Activated T-helper 17 cell treated with anti-CD3 and anti-CD28 coated beads, Interleukin-2, amount 50 U/mL, for 72 hours (primary cell): ENCODE measurements at places on chromosomes 3 and 15. TPM values are rescaled to one million over a fixed set of nuclear protein-coding genes. Genes with fewer than 3 reads are reported as not detected.
A peak's percentile ranks its signal among the peaks of the same experiment; 100 is the strongest.

DNA sequence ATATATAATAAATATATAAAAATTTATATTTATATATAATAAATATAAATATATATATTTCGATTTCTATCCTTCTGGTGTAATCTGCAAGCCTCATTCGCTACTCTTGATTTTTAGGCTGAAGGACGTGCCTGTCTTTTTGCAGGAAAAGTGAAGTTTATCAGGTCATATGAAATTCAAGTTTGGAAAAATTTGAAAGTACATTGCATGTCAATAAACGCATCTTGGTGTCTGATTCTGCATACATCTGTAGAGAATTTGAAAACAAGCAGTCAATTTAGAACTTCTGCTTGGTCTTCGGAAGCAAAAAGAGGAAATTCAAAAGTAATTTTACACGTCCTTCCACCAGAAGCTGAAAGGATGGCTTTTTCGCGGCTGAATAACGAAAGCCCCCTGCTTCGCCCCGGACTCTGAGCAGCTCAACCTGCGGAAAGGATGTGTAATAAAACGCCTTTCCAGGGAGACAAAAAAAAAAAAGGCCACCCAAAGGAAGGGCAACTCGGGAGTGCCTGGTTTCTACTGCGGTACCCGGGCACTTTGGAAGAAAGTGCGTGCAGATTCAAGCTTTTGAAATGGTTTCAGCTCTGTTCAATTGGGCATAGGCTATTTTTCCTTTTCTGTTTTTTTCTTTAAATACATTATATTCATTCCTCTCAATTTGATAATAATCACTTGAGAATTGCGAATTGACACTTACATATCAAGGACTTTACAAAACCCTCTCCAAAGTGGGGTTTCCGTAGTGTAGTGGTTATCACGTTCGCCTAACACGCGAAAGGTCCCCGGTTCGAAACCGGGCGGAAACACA, 1.5 kb upstream of the MYNN start:
- peak; percentile 25 for ATAC-seq
- peak overlapping the region; percentile 94 for H3K4me3 ChIP-seq
- peaks cover 53% of the 10 kb centered on the region for H3K36me3 ChIP-seq
- H3K27ac ChIP-seq, result peak overlapping the region; percentile 98
- H3K4me1 ChIP-seq, result peaks cover 10% of the 10 kb centered on the region

CCR8 gene
- total RNA-seq, result 10.2 TPM

GRCh38 chr3:25885544-25885943, 95.7 kb downstream of the OXSM start:
- H3K36me3 ChIP-seq, result no peaks in the 10 kb centered on the region
- H3K27me3 ChIP-seq, result peaks cover 8% of the 10 kb centered on the region
- H3K4me1 ChIP-seq, result no peaks in the 10 kb centered on the region
- no peak for ATAC-seq
- H3K27ac ChIP-seq, result no peak overlapping the region
- H3K4me3 ChIP-seq, result no peak overlapping the region

- peak; percentile 76 for ATAC-seq
- H3K27ac ChIP-seq, result peak within 1 kb of the TSS; percentile 95
- peak within 1 kb of the TSS; percentile 79 for H3K4me3 ChIP-seq
Measured at GRCh38 chr3:38039101-38039898, at the start of gene DLEC1. Gene DLEC1, plus strand, starts transcription at chr3:38039208. Its CDS starts 18 bp downstream, at chr3:38039226.

- no peak overlapping the region for H3K27ac ChIP-seq
- H3K27me3 ChIP-seq, result peaks cover 27% of the 10 kb centered on the region
- ATAC-seq, result no peak
- no peak overlapping the region for H3K4me3 ChIP-seq
Measured at GRCh38 chr3:120853416-120853815, 54.6 kb upstream of the STXBP5L start.

AHSG gene
- not detected for total RNA-seq

NLGN1 gene
- total RNA-seq, result not detected

- ATAC-seq, result peak; percentile 80
- peaks cover 6% of the 10 kb centered on the region for H3K4me1 ChIP-seq
- no peak overlapping the region for H3K4me3 ChIP-seq
- H3K36me3 ChIP-seq, result no peaks in the 10 kb centered on the region
- H3K27ac ChIP-seq, result peak overlapping the region; percentile 39
Measured at GRCh38 chr3:157226173-157226847, 66.4 kb upstream of the CCNL1 start.

DNA sequence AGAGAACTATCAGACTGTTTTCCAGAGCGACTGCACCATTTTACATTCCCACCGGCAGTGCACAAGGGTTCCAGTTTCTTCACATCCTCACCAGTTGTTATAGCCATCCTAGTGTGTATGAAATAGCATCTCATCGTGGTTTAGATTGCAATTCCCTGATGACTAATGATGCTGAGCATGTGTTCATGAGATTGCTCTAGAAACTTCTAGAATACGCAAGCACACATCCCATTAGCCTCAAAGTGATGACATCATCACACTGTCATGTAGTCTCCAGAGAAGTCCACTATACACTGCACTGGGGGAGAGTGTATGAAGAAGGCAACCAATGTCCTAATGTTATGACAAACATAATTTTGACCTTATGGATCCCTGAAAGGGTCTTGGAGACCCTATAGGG, 30.1 kb downstream of the FBLN2 start:
- H3K27me3 ChIP-seq, result peaks cover 3% of the 10 kb centered on the region
- no peak for ATAC-seq
- H3K4me3 ChIP-seq, result no peak overlapping the region

- H3K4me3 ChIP-seq, result no peak overlapping the region
- no peak for ATAC-seq
- H3K27ac ChIP-seq, result no peak overlapping the region
Measured at GRCh38 chr3:177615015-177615414, 417.7 kb upstream of the TBL1XR1 start.

DNA sequence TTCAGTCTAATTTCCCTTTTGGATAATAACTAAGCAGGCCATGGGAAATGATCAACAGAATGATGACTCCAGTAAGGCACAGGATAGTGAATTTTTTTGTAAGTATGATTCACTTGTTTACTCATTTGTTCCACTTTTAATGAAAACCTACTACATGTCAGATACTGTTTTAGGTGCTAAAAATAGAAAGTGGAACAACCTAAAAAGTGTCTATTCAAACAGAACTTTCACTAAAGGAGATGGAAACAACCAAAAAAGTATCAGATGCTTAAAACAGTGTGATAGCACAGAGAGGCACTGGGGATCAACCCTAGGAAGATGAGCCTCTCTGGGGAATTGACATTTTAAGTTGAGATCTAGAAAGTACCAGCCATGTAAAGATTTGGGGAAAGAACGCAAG, 11.1 kb downstream of the RYK start:
- no peaks in the 10 kb centered on the region for H3K36me3 ChIP-seq
- H3K4me1 ChIP-seq, result peaks cover 45% of the 10 kb centered on the region
- H3K27me3 ChIP-seq, result no peaks in the 10 kb centered on the region

UBAP1L gene
- total RNA-seq, result 5.2 TPM

DNA sequence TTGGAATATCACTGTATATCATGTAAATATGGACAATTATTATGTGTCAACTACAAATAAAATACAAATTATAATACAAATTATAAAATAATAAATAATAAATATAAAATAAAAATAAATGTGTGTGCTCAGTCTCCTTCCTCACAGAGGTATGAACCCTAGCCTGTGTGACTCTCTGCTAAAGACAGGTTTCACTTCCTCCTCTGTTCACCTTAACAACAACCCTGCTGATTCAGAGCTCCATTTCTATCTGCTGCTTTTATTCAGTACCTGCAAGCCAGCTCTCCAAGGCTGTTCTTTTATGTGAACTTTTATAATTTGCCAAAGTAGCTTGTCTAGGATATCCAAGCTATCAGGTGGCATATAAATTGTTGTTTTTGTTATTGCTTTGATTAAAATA, 610.7 kb upstream of the GRM7 start:
- H3K36me3 ChIP-seq, result no peaks in the 10 kb centered on the region
- no peak overlapping the region for H3K27ac ChIP-seq
- no peaks in the 10 kb centered on the region for H3K4me1 ChIP-seq
- no peak for ATAC-seq
- H3K4me3 ChIP-seq, result no peak overlapping the region
